EL (cell line): ENCODE measurements at places on chromosomes 1 and 21.

DNA sequence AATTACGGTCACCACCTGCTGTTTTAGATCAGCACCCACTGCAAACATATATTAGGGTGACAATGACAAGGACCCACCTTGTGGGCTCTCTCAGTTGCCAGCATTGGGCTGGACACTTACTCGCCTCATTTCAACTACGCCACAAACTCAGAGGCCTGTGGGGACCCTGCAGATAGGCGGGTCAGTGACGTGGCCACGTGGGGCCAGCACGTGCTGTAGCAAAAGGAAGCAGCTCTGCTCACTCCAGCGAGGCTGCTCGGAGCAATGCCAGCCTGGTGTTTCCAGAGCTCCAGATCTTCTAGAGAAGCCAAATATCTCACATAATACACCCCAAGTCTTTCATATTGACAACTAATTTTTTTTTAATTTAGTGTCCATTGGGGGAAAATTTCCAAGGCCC, 76.7 kb upstream of the TMEM51 start:
- DNase-seq = no peak

DNA sequence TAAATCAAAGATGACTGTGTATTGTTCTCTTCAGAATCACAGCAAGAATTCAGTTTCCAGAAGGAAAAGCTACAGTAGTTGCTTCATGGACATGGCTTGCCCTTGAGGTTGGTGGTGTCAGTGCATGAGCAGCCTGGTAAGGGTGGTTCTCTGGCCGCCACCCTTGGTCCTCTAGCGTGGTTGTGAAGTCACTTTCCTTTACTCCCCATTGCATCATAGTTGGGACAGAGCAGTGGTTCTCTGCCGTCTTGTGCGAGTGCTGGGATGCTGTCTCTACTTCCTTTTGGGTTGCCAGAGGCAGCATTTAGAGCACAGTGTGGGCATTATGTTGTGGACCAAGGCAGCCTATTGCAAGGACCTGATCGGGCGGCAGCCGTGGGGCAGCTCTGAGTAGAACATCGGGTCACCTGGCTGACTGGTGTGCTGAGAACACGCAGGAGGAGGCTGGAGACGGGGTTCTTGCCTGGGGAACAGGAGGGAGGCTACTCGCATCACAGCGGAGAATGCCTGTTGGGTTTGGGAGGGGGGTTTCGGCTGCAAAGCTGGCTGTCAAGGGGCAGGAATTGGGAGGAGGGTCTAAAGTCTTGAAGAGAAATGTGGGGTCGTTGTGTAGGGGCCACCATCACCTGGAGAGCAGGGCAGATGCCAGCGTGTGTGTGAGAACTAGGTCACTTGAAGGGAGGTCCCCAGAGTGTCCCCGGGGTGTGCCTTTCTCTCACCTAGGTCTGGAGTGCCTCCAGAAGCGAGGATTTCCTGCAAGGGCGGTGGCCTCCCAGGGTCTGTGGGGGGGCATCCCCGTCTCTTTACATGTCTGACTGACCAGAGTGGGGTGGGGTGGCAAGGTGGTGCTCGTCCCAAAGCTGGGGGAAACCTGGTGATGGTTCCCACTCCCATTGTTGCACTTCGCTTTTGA, 6.3 kb downstream of the ARF1 start:
- no peak for DNase-seq

DNA sequence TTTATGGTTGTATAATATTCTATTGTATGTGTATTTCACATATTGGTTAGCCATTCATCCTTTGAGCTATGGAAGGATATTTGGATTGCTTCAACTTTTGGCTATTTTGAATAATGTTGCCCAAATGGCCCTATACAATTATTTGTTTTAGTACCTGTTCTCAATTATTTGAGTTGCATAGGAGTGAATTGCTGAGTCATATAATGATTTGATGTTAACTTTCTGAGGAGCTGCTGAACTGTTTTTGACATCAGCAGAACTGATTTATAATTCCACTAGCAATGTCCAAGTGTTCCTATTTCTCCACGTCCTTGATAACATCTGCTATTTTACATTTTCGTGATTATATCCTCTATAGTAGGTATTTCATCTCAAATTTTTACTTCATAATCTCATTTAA, 839.9 kb downstream of the KCNT2 start:
- no peak for DNase-seq

- DNase-seq = no peak
These were observed 185.8 kb downstream of the CAMTA1 start for GRCh38 chr1:6971048-6971447.

- DNase-seq = no peak
These were observed 18.3 kb downstream of the BTG2 start for GRCh38 chr1:203323587-203323986.

GRCh38 chr1:109632671-109633346, 13.2 kb downstream of the AMPD2 start:
- DNase-seq = no peak

DNA sequence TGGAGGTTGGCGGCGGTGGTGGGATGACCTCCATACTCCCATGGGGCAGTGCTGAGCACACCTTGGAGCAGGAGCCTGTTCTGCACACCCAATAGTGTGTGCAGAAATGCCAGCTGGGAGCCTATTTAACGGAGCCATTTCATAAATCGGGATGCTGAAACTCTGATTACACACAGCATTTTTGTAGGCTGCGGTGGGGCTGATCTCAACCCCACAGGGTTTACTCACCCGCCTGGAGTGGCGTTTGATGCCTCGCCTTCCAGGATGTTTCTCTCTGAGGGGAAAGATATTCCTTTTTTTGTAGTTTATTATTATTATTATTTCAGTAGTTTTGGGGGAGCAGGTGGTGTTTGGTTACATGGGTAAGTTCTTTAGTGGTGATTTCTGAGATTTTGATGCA, 82.6 kb upstream of the WDR26 start:
- DNase-seq = no peak
